ENCODE measurements at places on chromosomes 11 and 22. TPM values are rescaled to one million over a fixed set of nuclear protein-coding genes. Genes with fewer than 3 reads are reported as not detected.

DNA sequence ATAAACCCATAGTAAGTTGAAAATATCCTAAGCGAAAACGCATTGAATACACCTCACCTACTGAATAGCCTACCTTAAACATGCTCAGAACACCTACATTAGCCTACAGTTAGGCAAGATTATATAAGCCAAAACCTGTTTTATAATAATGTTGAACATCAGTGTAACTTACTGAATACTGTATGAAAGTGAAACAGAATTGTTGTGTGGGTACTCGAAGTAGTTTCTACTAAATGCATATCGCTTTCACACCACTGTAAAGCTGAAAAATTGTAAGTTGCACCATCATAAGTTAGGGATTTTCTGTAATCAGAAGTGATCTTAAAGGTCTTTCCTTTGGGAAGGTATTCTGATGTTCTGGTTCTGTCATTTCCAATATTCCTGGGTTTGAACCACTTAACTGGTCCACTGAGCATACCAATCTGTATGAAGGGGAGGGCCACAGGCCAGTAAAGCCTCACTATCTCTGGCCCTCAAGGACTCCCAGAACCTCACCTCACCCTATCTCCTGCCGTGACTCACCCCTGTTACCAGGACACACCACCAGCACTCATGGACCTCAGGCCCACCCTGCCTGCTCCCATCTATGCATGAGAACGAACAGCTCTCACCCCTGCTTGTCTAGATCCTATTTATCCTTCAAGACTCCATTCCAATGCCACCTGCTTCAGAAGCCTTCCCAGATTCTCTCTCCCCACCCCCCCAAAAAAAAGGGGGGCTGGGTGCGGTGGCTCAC lies 70.0 kb downstream of the NAT10 start:
- DNase-seq = no peak

The HORMAD2 gene
- total RNA-seq = not detected

The IGSF9B gene
- not detected for total RNA-seq

- no peak for DNase-seq
These were observed 43.9 kb upstream of the LRRC32 start for GRCh38 chr11:76714493-76714892.

DNA sequence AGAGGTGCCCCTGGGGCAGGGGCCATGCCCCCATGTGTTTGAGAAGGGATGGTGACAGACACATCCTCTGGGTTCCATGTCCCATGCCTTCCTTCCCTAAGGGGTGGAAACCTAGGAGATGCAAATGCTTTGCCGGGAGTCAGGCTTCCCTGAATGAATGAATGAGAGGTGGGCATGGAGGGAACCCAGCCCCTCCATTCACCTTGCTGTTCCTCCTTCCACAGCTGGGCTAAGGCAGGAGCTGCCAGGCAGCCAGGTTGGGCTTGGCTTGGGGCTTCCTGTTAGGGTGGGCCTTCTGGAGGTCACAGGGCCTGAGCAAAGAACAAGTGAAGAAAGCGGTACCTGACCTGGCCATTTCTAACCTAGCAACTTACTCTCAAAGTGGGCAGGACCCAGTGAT lies 926 bp downstream of the POU2F3 start:
- no peak for DNase-seq

- DNase-seq = no peak
These were observed 24.1 kb downstream of the RNF214 start for GRCh38 chr11:117256573-117256972.

GRCh38 chr11:69308936-69309615 lies 15.1 kb downstream of the MYEOV start:
- no peak for DNase-seq

The CBLIF gene
- not detected for total RNA-seq

GRCh38 chr11:34727228-34727737 lies 106.4 kb downstream of the EHF start:
- DNase-seq = no peak

GRCh38 chr11:127790592-127790991 lies 790.0 kb upstream of the KIRREL3 start:
- no peak for DNase-seq

GRCh38 chr11:10573556-10573955 lies 5.1 kb upstream of the LYVE1 start:
- DNase-seq = no peak

The ZBTB16 gene
- 6.9 TPM for total RNA-seq

- DNase-seq = no peak
These were observed 245.5 kb downstream of the BRD1 start for GRCh38 chr22:49582181-49582580.

The TRIM6 gene
- total RNA-seq = 1.5 TPM

DNA sequence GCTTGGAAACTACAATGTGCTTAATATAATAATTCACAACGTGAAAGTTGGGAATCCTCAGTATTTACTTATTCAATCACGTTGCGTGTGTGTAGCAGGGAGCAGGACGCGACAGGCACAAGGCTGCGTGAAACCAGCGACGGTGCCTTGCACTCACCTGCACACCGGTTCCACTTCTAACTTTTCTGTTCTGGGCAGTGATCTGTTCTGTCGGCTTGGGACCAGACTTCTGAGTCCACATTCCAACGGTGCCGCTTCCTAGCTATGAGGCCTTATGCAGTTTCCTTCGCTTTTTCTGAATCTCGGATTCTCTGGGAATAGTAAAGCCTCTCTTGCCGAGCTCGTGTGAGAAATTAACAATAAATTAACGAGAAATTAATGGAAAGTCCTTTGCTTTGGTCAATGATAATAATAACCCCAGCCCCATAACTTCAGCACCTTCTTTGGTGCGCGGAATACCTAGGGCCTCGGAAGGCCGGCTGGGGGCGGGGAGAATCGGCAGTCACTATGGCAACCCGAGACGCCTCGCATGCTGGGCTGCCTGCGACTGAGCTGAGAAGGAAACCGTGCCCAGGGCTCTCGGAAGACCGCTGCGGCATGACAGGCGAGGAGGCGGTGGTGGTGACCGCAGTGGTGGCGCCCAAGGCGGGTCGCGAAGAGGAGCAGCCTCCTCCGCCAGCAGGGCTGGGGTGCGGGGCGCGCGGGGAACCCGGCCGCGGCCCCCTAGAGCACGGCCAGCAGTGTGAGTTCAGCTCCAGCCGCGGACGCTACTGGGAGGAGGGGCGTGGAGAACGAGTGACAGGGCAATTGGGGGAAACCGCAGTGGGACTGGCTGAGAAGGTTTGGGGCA lies at the start of gene C11orf97:
C11orf97 (plus strand) TSS at position 530 of the 850 bp plus-strand sequence; CDS start at position 598, 68 bp downstream.
- no peak for DNase-seq

The VWCE gene
- 18.6 TPM for total RNA-seq

The OR5B21 gene
- total RNA-seq = not detected

The IRAG1 gene
- total RNA-seq = 1.4 TPM

The ADAMTS8 gene
- not detected for total RNA-seq

- DNase-seq = no peak
These were observed 4.1 kb downstream of the FBXO3 start for GRCh38 chr11:33770236-33770635.

Measured in glomerular endothelial cell (primary cell).